K562 (cell line): ENCODE measurements at places on chromosomes 7 and 10.

GRCh38 chr7:133077394-133077793 is 4.5 kb downstream of the CHCHD3 start:
- DNase-seq: no peak

DNA sequence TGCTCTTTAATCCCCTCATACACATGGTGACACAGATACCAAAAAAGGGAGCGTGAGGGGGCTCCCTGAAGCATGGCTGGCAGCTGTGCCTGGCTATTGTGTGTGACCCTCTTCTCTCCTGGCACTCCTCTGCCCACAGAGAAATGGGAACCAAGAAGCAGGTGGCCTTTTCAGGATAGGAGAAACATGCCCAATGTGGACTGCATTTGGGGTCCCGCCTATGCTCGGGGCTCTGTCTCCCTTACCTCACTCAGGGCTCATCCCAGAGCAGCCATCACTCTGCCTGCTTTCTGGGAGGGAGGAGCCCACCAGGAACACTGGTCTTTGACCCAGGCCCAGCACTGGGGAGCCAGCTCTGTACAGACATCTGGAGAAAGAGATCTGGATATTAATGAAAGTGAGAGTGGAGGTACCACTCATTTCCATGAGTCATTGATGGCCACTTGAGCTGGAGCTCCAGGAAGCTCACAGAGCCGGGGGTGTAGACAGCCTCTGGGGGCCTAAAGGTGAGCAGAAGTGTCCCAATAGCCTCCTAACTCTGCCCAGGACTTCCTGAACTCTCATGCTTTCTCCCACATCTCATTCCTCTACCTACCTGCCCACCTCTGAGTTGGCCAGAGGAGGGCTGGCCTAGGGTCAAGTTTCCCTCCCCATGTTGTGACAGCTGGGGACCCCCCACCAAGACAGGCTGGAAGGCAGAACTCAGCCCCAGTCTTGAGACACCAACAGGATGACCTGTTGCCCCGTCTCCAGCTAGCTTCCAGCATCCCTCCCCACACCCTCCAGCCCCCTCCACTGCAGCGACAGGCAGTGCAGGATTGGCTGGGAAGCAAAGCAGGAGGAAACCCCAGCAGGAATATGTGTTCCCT is 42.6 kb downstream of the DRGX start:
- no peak for DNase-seq

GRCh38 chr7:25124465-25125136 is 459 bp downstream of the CYCS start:
- peak; percentile 38 for DNase-seq

GRCh38 chr10:653991-654646 is 35.3 kb downstream of the DIP2C start:
- no peak for DNase-seq

GRCh38 chr10:22624287-22624738 is 90.1 kb downstream of the PIP4K2A start:
- DNase-seq: no peak

DNA sequence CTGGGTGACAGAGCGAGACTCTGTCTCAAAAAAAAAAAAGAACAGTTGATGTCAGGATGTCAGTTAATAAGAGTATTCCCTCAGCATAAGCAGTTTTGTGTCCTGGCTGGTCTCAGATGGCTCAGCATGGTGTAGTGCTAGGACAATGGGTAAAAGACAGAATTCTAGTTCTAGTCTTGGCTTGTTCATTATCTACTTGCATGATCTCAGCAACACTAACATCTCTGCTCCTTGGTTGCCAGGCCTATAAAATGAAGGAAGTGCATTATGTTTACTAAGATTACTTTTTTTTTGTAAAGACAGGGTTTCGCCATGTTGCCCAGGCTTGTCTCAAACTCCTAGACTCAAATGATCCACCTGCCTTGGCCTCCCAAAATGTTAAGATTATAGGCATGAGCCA is 84.3 kb upstream of the SP8 start:
- DNase-seq: no peak

DNA sequence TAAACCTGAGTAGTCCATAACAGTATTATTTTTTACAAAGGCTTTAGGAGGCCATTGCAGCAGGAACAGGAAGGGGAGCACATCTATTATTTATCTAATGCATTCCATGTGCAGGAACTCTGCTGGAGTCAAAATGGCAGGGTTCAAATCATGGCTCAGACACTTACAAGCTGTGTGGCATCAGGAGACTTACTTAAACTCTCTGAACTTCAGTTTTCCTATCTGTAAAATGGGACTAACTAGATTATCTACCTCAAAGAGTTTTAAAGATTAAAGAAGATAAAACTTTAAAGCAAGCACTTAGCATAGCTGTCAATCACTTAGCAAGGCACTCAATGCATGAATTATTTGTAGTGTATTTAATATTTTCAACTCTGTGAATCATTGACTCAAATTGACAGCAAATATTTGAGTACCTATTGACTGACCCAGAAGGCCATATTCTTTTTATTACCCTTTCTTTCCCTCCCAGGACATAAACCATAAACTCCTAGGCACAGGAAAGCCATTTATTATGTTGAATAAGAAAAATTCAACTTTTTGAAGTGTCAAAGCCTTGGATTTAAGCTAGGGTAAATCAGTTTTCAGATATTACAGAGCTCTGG is 115.8 kb upstream of the FAM204A start:
- DNase-seq: no peak

DNA sequence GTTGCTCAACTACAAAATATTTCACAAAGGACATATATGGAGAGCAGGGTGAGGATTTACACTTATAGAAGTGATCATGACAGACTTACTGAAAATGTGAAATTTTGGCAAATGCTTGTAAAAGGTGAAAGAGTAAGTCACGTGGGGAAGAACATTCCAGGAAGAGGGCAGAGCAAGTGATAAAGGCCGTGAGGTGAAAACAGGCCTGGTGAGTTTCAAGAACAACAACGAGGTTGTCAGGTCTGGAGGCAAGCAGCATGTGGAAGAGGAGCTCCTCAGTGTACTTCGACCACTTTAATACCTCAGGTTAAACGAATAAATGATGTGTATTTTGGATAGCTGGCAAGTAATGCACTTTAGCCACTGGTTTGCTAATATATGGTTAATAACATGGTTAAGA is 706.7 kb downstream of the PCDH15 start:
- DNase-seq: no peak

- peak; percentile 73 for DNase-seq
Observed at GRCh38 chr7:142811154-142811737, 40.5 kb downstream of the PRSS2 start.

DNA sequence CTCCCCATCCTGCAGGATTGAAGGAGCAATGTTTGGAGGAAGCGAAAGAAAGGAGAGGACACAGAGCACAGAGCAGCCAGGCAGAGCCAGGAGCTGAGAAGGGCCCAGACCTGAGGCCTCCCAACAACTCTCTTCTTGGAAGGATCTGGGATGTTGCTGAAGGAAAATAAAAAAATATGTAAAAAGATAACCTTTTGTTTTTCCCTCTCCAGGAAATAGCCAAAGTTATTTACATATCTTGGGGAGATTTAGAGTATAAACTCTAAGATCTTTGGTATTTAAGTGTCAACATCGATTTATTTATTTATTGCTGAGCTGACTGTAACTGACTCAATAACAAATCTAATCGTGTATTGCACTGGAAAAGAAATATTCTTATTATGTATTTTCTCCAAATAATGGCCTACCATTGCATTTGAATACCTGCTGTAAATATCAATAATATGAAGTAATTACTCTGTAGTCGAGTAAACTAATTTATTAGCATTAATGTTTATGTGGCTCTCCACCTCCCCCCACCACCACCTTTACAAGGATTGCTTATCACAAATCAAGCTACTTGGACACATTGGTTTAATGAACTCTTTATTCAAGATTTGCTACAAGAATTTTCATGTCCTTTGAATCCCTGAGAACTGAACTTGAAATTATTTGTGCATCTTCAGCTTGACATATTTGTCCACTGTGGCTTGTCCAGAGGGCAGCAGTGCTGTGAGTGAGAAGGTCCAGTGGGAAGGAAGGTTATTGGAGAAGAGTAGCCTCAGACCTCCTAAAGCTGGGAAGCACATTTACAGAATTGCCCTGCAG is 1.8 kb upstream of the HOXA11 start:
- DNase-seq: no peak

DNA sequence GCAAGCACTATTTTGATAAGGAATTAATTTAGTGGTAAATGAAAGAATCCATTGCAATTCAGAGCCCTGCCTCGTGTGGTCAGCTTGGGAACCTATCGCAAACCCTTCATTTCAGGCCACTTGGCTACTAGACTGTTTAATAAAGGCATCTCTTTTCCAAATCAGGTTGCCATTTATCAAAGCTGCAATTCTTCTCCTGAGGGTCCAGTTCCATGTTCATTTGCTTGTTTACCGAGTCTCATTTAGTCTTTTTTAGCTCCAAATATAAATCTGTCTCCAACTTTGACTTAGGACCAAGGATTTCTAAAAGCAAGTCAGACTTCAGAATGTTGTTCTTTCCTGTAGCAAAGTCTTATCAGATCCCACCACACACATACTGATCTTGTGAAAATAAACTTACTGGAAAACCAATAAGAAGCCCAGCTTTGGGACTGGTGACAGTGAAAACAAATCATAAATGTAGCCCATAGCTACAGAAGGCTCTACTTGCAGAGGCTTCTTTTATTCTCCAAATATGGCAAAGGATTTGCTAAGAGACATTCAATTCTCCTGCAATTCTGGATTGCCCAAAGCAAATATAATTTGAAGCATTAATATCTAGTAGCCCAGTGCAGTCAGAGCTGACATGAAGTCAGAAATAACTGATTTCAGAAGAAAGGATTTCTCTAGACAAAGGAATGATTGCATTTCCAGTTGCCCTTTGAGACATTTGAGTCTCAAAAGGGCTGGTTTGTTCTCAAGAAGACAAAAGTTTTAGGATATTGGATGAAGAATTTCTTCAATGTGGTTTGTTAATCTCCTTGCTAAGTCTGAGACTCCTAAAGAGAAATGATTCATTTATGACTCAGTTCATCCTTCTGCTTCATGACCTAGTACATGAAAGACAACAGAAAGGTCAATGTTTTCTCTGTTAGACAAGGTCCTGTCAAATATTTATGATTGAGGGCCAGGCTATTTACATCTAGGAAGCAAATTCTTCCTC is 28.0 kb downstream of the PPP1R3C start:
- no peak for DNase-seq

DNA sequence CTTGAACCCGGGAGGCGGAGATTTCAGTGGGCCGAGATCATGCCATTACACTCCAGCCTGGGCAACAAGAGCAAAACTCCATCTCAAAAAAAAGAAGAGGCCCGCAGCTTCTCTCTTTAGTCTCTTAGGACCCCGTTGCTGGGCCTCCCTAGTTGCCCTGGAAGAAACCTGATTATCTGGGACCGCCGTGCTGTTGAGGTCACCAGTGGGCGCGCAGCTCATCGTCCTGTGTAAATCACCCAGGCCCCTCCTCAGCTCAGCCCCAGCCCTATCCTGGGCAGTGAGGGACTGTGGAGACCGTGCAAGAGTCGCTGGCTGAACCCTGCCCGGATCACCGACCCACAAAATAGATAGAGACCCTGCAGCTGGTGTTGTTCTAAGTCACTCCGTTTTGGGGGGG is 85.0 kb downstream of the UNCX start:
- no peak for DNase-seq

- DNase-seq: no peak
Observed at GRCh38 chr7:118734541-118734940, 510.0 kb downstream of the ANKRD7 start.

GRCh38 chr10:96271016-96271815 is at the start of gene BLNK:
TSS of gene BLNK (minus strand) at chr10:96271569. CDS start at chr10:96271398, 171 bp downstream.
- DNase-seq: no peak

DNA sequence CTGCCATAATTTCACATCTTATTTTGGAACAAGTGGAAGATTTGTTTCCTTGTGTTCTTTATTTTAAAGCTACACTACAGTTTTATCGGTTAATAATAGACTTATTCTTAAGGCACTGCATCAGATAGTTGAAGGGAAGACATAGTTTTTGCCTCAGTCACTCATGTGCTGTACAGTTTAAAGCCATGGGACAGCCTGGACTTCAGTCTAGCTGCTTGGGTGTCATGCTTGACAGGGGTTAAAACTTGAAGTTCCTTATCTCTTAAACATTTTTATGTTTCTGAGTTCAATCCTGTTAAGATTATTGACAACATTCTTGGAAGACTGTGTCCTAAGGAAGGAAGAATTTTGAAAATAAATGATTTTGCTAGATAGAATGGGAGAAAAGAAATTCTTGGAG is 49.7 kb downstream of the PPP1R9A start:
- no peak for DNase-seq

DNA sequence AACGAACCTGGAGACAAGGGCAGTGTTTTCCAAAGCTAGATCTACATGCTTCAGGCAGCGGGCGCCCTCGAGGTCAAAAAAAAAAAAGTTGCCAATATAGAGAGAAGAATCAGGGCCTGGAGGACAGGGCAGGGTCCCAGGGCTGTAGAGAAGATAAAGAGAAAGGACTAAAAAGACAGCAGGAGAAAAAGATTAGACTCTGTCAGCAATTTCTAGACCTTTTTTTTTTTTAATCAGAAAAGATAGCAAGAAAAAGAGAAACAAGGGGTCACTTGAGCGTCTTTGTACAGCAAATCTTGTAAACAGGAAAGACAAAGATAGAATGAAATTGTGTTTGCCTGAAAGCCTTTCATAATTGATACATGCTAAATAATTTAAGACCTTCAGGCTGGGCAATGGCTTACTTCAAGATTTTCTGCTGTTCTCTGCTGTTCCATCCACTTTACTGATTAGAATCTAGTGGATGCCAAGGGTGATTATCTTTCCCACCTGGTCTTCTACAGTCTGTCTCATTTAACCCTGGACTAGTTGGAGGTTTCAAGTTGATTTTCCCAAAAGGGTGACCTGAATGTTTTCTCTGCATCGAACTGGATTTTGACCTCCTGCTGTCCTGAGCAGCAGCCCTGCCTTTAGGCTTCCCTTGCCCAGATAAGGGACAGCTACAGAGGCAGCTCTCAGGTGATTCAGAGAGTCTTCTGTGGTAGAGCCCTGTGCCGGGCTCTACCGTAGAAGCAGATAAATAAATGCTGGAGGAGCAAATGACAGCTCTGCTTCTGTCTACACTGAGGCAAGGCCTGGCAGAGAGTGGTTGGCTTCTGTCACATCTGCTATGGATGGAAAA is 5.1 kb downstream of the LMOD2 start:
- no peak for DNase-seq

- DNase-seq: no peak
Observed at GRCh38 chr10:62237506-62237905, 31.1 kb downstream of the RTKN2 start.

GRCh38 chr7:18900803-18901202 is 216.6 kb downstream of the TWIST1 start:
- no peak for DNase-seq

DNA sequence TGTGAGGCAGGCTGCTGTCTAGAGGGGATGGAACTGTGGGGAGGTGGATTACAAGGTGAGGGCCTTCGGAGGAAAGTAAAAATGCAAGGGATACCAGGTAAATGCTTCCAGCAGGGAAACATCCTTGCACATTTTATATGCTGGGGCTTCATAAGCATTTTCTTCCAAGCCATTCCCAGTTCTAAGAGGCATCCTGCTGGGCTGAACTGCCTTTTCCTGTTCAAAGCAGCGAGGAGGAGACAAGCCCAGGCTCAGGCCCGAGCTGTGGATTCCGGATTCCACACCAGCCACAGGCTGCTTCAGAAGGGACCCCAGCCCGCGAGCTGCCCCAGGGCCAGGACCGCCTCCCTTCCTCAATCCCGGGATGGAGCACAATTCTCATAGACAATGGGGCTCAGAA is 249.7 kb downstream of the TNS3 start:
- no peak for DNase-seq

- no peak for DNase-seq
Observed at GRCh38 chr7:136728945-136729344, 139.5 kb upstream of the CHRM2 start.

GRCh38 chr10:122852261-122852660 is 6.6 kb upstream of the CUZD1 start:
- DNase-seq: no peak

GRCh38 chr10:117720931-117721835 is 178.6 kb downstream of the EMX2 start:
- DNase-seq: no peak
